ENCODE measurements at places on chromosomes 3 and 15.

DNA sequence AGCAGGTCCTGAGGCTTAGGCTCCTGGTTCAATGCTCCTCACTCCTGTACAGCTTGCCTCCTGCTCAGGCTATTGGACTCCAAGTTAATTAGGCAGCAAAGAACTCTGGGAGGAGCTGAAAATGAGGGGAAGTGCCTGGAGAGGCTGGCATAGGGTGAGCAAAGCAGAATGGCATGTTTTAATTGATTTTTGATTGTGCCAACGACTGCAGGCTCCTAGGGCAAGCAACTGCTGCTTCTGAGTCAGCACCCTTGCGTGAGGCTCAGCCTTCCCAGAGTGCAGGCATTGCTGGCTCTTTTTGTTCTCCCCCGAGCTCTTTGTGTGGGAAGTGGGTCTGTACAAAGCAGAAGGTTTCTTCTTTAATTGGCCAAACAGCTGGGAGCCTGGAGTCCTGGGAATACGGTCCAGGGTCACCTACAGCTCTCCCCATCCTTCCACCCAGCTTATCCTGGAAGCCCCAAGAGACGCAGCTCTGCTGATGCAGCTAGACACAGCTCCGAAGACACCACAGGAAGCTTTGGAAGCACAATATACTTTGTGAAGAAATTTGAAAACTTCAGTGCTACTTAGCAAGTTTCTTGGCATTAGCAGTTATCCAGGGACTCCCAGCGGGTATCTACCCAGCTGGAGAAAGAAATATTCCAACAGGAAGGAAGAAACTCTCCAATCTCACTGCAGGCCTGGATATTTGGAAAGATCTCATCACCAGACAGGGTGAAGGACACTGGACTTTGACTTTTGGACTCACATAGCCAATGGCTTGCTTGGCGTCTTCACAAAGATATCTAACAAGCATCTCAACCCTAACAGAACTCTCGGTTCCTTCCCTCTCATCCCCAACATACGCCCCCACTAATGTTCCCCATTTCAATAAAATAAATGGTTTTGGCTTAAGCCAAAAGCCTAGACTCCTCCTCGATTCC lies 76.8 kb downstream of the BDH1 start:
- peak; percentile 70 for DNase-seq

DNA sequence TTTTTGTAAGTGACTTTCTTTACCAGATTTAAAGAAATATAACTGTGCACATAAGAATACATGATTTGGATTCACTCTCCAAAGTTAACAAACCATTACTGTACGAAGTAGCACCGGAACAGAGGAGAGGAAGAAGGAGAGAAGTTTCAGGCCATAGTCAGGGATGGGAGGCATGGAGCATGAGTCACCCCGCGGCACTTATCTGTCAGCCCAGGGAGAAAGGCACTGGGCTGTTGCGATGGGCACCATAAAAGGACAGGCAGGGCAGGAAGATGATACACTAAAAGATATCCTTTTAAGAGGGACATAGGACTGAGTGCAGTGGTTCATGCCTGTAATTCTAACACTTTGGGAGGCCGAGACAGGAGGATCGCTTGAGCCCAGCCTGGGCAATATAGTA lies 37.0 kb downstream of the TTC23 start:
- DNase-seq: no peak

GRCh38 chr3:113231827-113232253 lies 20.5 kb downstream of the BOC start:
- peak; percentile 91 for DNase-seq

- DNase-seq: no peak
These were observed 20.4 kb downstream of the TTC21A start for GRCh38 chr3:39127908-39128304.

DNA sequence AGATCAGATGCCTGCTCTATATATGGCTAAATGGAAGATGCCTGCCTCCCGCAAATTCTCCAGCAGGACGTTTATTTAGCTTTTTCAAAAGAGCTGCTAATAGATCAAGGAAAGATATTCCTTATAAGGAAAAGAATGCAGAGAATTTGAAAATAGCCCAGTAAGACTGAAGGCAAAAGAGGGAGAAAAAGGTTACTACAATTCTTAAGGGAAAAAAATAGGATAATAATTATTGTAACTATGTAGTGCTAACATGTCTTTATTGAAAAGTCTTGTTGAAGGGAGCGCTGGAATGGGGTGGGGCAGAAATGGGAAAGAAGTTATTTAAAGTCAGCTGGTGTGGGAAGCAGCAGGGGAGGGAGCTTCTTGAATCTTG lies 2.9 kb downstream of the TPM1 start:
- no peak for DNase-seq

- no peak for DNase-seq
These were observed 25.6 kb upstream of the LCTL start for GRCh38 chr15:66591322-66591862.

DNA sequence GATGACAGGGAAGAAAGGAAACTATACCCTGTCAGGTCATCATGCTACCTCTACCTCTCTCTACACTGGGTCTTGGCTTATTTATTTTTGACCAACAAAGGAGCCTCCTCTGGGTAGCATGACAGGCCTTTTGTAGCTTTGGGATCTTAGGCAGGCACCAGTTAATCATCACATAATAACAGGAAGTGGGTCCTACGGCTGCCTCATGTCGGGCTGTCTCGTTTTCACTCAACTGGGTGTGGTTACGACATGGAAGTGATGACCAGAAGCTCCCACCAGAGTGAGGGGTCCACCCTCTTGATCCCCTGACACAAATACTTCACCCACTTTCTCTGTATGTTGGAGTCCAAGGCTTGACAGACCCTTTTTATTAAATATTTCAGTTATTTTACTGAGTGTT lies 105.3 kb downstream of the CD47 start:
- DNase-seq: no peak

- DNase-seq: peak; percentile 2
These were observed 59.3 kb upstream of the CHMP2B start for GRCh38 chr3:87167628-87168456.

DNA sequence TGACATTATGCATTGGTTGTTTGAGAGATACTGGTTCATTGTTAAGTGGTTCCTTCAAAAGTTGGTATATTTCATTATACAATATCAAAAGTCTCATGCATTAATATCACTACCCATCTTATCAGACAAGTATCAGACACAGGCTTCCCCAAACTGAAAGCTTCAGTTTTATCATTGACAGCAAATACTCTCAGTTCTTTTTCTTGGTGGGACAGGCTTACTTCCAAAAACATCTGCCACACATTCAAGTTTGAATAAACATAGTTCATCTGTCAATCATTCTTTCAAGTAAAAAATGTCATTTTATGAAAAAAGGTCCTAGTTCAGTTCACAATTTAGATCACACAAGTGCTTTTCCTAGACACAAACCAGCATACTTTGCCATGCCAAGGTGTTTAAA lies 280.0 kb upstream of the TRIM42 start:
- no peak for DNase-seq

- no peak for DNase-seq
These were observed 297.3 kb downstream of the DOCK3 start for GRCh38 chr3:50972029-50972428.

- DNase-seq: peak; percentile 69
These were observed 6.3 kb upstream of the CCR4 start for GRCh38 chr3:32945136-32945535.

DNA sequence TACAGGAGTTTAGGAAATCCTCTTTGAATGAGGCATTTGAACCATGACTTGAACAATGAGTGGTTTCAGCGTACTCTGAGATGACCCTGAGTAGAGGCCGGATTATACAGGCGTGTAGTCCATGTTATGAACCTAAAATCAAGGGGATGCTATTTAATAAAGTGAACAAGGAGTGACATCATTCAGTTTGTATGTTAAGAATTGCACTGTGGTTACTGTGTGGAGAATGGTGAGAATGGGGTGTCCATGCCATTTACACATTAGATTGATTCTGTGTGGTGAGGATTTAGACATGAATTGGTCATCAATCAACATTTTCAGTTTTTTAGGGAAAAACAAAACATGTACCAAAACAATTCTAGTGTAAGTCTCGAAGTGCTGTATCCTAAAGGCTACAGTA lies 65.8 kb downstream of the TPRG1 start:
- DNase-seq: no peak

GRCh38 chr3:2343031-2343682 lies 244.5 kb downstream of the CNTN4 start:
- DNase-seq: no peak

DNA sequence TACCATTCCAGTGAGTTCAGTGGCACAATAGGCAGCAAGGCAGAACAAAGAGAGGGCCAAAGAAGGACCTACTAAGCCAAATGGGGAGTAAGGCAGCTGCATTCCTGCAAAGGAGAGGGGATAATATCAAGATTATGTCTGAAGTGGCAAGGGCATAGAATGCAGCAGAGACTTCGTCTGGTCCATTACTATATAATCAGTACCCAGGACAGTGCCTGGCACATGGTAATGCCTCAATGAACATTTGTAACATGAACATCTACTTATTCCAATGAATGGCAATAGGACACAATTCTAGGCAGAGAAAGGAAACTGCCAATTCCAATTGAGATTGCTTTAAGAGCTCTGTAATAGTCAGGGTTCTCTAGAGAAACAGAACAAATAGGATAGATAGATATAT lies 82.1 kb upstream of the STAC start:
- DNase-seq: no peak

GRCh38 chr3:169869484-169870220 lies at the start of gene LRRC31:
Gene LRRC31, minus strand, starts transcription at chr3:169869935. Its CDS starts 128 bp downstream, at chr3:169869807.
- DNase-seq: no peak

GRCh38 chr3:15804553-15805095 lies 6.8 kb upstream of the ANKRD28 start:
- DNase-seq: no peak

GRCh38 chr3:122902326-122902725 lies 107.5 kb downstream of the SLC49A4 start:
- no peak for DNase-seq

- DNase-seq: no peak
These were observed 209.7 kb upstream of the DCBLD2 start for GRCh38 chr3:99111235-99111634.

GRCh38 chr15:23690450-23690852 lies 3.3 kb upstream of the NDN start:
- DNase-seq: no peak

DNA sequence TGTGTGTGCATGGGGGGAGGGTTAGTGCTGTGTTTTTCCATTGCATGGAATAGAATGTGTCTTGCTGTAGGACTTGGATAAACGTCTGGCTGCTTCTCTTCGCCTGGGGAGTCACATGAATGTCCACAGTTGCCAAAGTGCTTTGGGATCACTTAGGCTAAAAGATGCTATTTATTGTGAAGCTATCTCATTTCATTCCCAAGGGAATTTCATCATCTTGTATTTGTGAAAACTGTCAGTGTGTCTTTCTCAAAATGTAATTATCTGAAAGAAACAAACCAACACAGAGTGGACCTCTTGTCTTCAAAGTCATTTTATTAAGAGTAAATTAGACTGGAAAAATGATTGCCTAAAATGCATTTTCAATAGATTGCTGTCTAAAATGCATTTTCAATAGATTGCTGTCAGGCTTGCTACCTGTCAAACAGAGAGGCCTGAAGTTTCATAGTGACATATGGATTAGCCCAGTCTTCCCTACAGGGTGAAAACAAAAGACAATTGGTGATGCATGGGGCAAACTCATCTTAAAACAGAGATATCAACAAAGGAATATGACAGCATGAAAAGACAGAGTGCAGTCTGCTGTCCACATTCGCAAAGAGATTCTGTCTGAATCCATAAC lies 117.1 kb upstream of the GOLIM4 start:
- no peak for DNase-seq

DNA sequence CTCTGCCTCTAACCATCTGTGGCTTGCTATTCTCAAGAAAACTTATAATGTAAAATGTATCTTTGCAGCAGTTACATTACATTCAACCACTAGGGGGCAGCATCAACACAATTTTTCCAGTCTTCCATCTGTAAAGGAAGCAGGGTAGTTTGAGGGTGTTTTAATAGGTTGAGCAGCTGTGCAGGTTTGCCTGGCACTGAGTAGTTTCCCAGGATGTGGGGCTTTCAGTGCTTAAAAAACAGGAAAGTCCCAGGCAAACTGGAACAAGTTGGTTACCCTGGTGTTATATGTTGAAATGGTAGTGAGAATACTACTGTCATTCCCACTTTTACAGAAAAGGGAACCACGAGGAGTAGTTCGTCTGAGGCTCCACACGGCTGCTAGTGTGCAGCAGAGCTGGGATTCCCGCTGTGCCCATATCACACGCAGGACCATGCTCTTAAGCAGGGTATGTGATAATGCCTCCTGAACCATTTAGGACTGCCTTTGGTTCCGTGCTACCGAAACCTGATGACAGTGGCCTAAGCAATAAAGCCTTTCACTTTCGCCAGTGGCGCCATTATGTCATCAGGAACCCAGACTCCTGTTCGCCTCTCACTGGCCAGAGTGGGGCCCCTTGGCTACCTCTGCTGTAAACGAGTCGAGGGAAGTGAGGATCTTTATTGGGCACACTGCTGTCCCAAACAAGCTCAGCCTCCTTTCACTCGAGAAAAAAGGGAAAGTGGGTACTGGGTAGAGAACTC lies 64.7 kb upstream of the ZBTB38 start:
- peak; percentile 58 for DNase-seq

- DNase-seq: no peak
These were observed 11.0 kb upstream of the CEMIP start for GRCh38 chr15:80768158-80768557.

GRCh38 chr15:39281094-39281493 lies 299.8 kb upstream of the THBS1 start:
- no peak for DNase-seq

GRCh38 chr3:4983739-4984510 lies 4.7 kb downstream of the BHLHE40 start:
- peak; percentile 62 for DNase-seq

- no peak for DNase-seq
These were observed 422.2 kb downstream of the TBC1D5 start for GRCh38 chr3:17320266-17320665.

DNA sequence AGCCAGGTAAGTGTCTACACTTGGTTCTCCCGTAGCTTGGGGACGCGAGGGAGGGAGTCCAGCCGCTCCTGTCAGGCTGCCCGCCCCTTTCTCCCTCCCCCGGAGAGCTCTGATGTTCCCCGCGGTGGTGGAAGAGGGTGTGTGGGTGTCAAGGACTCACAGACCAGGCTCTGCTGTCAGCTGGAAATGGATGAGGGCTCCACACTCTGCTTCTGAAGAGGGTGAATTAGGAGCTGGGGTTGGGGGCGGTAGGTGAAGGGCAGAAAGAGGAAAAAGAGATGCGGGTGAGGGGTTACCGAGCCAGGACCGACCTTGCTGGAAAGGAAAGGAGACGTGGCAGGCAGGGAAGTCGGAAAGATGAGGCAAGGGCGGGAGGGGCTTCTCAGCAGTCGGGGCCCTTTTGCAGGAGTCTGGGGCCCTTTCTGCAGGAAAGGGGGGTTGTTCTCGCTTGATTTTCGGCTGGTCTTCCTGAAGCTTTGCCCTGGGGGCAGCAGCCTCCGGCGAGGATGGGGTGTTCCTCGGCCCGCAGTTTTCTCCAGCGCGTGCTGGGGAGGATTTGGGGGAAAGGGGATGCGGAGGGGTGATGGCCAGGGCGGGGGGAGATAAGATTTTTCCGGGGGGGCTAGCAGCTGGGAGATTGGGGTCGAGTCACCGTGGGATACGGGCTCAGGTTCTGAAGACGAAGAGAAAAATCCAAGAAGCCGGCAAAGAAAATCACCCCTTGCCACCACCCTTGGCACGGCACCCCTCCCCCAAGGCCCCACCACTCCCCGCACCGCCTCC lies 602 bp upstream of the BAHD1 start:
- no peak for DNase-seq

- no peak for DNase-seq
These were observed 95.2 kb upstream of the SKOR1 start for GRCh38 chr15:67730135-67730534.

All from RWPE1 (cell line).